ENCODE measurements at places on chromosomes 11 and 22.

DNA sequence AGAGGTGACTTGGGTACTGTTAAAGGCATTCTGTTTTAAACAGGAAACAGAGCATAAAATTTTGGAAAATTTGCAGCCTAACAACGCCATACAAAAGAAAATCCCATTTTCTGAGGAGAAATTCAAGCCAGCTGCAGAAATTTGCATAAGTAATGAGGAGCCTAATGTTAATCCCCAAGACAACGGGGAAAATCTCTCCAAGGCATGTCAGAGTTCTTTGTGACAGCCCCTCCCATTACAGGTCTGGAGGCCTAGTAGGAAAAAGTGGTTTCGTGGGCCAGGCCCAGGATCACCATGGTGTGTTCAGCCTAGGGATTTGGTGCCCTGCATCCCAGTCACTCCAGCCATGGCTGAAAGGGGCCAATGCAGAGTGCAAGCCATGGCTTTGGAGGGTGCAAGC, 1333.1 kb upstream of the TENM4 start:
- DNase-seq = no peak

GRCh38 chr11:61639816-61640443, 40.3 kb upstream of the DAGLA start:
- DNase-seq = no peak

- DNase-seq = no peak
Measured at GRCh38 chr11:27635567-27636037, 64.7 kb downstream of the BDNF start.

- no peak for DNase-seq
Measured at GRCh38 chr11:86374586-86374985, at the start of gene CCDC81. TSS of gene CCDC81 (plus strand) at chr11:86374887. CDS start at chr11:86375164, 277 bp downstream.

GRCh38 chr22:30822216-30823014, 127.7 kb downstream of the OSBP2 start:
- no peak for DNase-seq

DNA sequence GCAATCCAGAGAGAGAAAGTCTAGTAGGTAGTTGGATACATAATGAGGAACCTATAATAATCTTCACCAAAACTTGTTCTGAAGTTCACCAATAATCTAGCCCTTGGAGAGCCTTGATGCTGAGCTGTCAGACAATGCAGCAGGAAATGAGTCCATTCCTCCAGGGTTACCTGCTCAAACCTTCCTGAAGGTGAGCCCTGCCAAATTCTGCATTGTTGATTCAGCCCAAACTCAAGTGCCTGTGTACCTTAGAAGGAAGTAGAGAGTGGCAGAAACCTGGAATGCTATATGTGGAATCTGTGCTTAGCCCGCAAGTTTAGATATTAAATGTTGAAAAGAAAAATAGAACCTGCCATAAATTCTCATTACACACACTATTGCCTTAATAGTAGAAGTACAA, 77.4 kb upstream of the SPON1 start:
- no peak for DNase-seq

- no peak for DNase-seq
Measured at GRCh38 chr11:111911563-111912401, at the start of gene CRYAB. TSS of gene CRYAB (minus strand) at chr11:111911770. CDS start at chr11:111911724, 46 bp downstream.

GRCh38 chr11:116217006-116217405, 555.8 kb downstream of the BUD13 start:
- DNase-seq = no peak

- DNase-seq = no peak
Measured at GRCh38 chr22:37715760-37716159, 18.9 kb downstream of the TRIOBP start.

GRCh38 chr22:38739300-38740055, 16.3 kb downstream of the SUN2 start:
- DNase-seq = no peak

GRCh38 chr11:1652026-1652425, 22.5 kb downstream of the KRTAP5-5 start:
- no peak for DNase-seq

DNA sequence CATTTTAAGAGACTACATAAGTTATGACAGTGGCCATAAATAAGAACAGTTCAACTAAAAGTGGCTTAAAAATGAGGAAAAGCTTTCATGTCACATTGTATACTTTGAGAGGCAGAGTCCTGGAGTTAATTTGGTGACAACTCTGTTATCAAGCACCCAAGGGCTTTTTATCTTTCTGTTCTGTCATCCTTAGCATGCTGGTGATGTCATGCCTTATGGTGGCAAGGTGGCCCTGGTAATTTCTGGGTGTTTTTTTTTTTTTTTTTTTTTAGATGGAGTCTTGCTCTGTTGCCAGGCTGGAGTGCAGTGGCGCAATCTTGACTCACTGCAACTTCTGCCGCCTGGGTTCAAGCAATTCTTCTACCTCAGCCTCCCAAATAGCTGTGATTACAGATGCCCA, 158.8 kb downstream of the AASDHPPT start:
- DNase-seq = no peak

DNA sequence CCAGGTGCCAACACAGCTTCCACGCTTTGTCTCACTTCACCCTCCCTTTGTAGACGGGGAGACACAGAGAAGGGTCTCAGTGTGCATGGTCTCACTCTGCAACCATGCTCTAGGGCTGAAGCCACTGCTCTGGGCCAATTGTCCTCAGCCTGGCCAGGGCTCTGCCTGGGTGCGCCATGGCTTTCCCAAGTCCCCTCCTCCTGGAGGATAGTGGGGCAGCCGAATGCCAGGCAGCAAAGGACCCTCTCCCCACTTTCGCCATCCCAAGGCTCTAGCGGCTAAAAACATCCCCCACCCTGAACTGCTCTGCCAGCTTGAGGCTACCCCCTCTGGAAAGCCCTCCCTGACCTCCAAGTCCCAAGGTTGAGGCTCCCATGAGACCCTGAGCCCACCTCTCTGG, 20.4 kb upstream of the MYEOV start:
- DNase-seq = no peak

GRCh38 chr11:88181776-88182175, 6.5 kb upstream of the RAB38 start:
- DNase-seq = no peak

GRCh38 chr11:75272821-75273301, 32.3 kb downstream of the TPBGL start:
- DNase-seq = no peak

DNA sequence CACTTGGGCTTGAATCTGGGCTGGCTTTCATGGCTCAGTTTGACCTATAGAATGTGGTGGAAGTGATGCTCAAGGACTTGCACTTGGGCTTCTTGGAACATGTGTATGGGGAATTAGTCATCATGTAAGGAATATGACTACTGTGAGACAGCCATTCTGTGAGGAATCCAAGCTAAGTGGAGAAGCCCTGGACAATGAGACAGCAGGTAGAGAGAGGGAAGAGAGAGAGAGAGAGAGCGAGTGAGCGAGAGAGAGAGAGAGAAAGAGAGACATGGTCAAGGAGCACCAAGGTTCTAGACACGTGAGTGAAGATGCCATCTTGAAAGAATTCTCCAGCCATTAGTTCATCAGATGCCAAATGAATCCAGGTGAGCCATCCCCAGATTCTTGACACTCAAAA, 261.6 kb upstream of the SORL1-AS1 start:
- no peak for DNase-seq

DNA sequence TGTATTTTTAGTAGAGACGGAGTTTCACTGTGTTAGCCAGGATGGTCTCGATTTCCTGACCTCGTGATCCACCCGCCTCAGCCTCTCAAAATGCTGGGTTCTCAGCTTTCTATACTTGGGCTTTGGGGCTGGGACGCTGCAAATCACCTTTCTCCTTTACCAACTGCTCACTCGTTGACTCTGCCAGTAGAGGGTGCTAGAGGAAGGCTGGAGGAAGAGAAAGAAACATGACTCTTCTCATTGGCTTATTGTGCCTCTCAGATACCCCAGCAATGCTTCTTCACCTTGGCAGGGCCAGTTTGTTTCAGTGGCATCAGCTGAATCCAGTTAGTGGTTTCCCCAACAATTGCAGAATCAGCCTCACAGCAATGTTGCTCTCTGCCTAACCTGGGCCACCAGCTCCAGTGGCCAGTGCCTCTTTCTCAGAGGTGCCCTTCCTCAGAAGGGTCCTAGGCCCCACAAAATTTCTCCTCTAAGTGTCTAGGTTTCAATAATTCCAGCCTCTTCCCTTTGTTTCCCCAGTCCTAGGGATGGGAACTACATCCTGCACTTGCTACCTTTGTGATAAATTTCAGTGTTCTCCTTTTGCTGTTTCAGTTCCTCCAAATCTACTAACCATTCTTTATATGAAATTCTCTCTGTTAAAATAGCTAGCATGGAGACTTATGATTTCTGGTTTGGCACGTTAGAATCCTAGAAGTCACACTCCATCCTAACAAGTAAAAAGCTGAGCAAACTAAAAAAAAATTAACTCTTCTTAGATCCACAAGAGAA, 71.5 kb upstream of the VSTM5 start:
- DNase-seq = peak; percentile 13

DNA sequence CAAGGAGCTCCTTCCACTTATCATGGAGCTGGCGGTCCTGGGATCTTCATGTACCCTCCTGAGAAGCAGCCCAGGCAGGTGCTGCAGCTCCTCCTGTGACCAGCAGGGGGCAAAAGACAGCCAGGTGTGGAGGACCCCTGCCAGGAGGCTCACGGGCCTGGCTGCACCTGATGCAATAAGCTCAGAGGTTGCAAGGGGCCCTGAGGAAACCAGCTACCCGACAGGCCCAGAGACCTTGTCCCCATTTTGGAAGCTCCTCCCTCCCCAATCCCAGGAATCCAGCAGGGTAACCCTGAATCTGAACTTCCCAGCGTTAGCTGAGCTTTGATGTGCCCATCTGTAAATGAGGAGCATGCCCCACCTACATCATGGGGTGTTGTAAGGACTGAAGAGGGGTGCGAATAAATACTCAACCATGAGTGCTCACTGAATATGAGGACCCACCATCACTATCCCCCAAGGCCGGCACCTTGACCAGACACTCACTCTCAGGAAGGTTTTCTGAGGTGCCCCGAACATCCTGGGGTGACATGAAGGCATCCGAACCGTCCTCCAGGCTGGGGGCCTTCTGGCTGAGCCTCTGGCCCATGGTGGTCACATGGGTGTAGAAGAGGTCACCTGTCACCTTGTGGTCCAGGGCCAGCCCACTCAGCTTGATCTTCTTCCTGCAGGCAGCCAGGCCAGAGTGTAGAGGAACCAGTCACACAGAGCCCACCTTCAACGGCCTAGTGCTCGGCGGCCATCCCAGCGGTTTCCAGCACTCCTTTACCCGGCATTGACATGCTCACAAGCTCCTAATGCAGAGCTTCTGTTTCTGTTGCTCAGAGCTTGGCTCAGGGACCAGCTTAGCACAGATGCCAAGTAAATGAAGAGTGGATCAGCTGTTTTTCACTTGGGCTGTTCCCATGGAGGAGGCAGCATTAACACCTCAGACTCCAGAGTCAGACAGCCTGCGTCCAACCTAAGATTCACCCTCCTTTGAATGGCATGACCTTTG, 21.7 kb downstream of the SLC43A1 start:
- no peak for DNase-seq

- DNase-seq = no peak
Measured at GRCh38 chr11:67167091-67167490, 48.0 kb downstream of the KDM2A start.

DNA sequence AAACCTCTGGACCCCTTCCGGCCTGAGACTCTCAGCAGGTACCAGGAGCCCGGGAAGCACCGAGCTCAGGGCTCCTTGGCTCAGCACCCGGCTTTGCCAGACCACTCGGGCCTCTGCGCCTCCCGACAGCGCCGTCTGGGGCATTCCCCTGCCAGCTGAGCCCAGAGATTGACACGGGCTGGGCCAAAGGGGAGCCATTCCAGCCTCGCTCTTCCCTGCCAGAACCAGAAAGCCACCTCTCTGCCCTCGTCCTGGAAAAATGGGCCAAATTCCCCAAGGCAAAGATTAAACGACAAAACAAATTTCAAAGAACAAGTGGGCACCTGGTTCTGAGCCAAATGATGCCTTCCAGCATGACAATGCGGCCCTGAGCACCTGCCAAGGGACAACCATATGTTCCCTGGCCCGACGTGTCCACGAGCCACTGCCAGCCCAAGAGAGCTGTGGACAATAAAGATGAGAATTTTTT, 59.3 kb downstream of the CELSR1 start:
- DNase-seq = no peak

- DNase-seq = no peak
Measured at GRCh38 chr11:69300120-69301060, 6.4 kb downstream of the MYEOV start.

DNA sequence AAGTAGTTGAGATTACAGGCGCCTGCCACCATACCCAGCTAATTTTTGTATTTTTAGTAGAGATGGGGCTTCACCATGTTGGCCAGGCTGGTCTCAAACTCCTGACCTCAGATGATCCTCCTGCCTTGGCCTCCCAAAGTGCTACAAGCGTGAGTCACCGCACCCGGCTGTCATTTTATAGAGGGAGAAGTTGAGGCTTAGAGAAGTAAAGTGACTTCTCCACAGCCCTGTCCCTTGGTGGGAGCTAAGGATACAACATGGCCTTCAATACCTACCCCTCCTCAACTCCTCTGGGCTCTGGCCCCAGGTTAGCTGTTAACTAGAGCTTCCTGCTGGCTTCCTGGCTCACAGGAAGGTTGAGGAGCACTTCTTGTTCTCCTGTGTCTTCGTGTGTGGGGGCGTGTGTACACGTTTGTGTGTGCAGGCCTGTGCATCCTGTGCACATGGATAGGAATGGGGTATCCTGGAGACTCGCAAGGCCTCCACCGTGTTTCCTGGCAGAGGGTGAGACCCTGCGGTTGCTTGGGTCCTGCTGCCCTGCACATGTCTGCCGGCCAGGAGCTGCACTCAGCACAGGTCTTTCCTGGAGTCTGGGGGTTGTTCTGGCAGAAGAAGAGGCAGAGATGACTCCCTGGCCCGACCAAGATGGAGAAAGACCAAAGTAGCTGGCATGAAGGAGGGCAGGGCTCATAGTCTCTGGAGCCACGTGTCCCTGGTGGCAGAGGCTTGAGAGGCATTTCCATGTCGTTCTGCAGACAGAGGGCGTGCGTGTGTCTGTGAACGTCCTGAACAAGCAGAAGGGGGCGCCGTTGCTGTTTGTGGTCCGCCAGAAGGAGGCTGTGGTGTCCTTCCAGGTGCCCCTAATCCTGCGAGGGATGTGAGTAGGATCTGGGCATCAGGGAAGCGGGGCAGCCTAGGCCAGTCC, 2.4 kb downstream of the SIDT2 start:
- DNase-seq = no peak

GRCh38 chr11:60872961-60873524, 5.7 kb downstream of the ZP1 start:
- DNase-seq = peak; percentile 90

- DNase-seq = no peak
Measured at GRCh38 chr22:49099496-49100124, 728.1 kb downstream of the BRD1 start.

GRCh38 chr11:58286249-58286648, 18.2 kb upstream of the OR10W1 start:
- peak; percentile 5 for DNase-seq

- no peak for DNase-seq
Measured at GRCh38 chr22:29719899-29720645, at the start of gene CABP7. TSS of gene CABP7 (plus strand) at chr22:29720003. CDS start at chr22:29720425, 422 bp downstream.

All from H54 (cell line).